ENCODE measurements at places on chromosomes 6 and 20.

GRCh38 chr6:118102401-118102800, 195.3 kb downstream of the SLC35F1 start:
- no peak for DNase-seq

- no peak for DNase-seq
Measured at GRCh38 chr20:8851446-8851845, 217.4 kb upstream of the PLCB4 start.

GRCh38 chr20:14525426-14525825, 188.0 kb upstream of the FLRT3 start:
- no peak for DNase-seq

DNA sequence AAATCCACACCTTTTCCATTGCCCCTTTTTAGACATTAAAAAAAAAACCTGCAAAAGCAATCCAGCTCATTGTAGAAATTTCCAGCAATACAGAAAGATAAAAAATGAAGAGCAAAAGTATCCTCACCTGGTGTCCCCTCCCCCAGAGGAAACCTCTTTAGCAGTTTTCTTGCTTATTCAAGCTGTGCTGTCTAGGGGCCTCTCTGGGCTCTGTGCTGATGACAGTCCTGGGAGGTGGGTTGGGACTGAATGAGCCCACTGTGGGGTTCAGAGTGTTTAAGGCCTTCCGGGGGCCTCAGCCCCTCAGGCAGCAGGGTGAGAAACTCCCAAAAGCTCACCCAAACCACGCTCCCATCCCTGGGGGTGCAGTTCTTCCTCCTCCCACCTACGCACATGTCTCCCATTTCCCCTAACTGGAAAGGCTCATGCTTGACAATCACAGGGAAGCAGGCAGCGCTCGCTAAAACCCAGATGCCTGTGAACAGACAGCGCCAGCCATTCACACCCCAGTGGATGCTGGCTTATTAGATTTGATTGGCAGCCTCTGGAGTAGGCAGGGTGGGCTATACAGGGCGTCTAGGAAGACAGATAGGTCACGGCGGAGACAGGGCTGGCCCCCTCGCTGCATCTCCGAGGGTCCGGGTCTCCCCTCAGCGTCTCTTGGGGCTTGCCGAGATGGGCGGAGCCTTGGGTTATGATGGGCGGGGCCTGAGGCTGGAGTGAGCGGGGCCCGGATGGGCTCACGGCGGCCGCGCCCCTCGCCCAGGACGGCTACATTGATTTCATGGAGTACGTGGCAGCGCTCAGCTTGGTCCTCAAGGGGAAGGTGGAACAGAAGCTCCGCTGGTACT, 4.6 kb downstream of the GUCA1A start:
- no peak for DNase-seq

DNA sequence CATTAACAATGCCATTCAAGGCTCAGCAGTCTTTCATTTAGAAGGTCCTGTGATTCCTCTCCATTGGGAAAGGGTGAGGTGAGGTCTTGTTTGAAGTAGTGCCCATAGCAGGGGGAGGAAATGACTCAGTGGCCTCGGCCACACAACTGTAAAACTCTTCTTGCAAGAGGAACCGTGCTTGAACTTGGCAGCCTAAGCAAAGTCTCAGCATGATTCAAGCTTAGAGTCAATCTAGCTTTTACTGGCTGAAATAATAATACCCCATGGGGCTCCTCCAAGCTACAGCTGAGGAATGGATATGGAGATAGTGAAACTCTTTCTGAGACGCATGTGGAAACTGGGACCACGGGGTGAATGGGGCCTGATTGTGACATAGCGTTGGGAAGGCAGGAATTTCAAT, 428.2 kb downstream of the BMP2 start:
- DNase-seq, result no peak

DNA sequence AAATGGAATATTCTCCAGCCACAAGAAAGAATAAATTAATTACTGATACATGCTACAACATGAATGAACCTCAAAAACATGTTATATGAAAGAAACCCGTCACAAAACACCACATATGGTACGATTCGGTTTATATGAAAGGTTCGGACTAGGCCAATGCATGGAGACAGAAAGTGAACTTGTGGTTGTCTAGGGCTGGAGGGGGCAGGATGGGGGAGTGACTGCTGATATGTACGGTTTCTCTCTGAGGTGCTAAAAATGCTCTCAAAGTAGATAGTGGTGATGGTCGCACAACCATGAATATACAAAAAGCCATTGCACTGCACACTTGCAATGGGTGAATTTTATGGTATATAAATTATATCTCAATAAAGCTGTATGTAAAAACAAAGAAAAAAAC, 18.3 kb downstream of the AGPAT4 start:
- DNase-seq, result no peak

GRCh38 chr6:12436224-12436623, 146.1 kb downstream of the EDN1 start:
- DNase-seq, result no peak

DNA sequence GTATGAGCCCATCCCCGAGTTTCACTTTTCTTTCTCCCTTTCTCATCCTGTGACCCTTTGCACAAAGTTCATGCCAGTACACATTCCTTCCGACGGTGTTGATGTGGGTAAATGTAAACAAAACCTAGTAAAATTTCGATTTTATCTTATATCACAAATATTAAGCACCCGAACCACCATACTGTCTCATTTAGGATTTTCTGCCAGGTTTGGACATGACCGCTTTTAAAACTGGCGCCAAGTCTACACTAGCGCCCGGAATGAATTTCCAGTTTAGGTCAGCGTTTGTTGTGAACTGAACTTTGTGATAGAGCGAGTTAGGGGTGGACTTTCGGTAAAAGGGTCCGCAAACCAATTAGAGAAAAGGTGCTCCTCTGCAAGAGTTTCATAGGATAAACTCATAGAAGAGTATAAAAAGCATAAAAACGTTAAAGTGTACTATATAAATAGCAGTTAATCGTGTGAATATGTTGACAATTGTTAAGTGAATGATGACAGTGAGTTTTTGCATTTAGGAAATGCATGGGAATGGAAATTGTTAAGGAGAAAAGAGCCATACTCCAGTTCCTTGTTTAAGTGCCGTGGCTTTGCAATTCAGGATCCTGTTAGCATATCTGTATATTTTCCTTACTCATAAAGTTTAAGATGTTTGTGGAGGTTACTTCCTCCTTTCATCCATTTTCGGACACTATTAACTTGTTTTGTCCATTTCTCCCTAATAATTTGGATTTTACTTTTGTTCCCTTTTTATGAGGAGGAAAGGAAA, 937 bp downstream of the AKAP7 start:
- no peak for DNase-seq

DNA sequence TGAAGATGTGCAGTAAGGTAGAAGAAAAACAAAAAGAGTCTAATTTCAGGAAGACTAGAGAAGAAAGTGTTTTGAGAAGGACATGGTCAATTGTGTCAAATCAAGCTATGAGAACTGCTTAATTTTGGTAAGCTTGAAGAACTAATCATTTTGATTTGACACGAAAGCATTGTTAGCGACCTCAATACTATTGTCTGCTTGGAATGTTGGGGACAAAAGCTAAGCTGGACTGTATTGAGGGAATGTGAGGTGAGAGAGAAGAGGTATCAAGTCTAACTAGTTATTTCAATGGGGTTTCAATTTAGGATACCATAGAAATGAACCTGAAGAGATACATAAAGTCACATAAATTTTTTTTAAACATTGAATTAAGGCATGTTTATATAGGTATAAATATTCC, 309.8 kb downstream of the GRIK2 start:
- DNase-seq, result no peak

- DNase-seq, result no peak
Measured at GRCh38 chr6:96015518-96016333, at the start of gene FUT9. Gene FUT9 (plus strand): TSS chr6:96015974. CDS start chr6:96203156, 187,182 bp downstream.

DNA sequence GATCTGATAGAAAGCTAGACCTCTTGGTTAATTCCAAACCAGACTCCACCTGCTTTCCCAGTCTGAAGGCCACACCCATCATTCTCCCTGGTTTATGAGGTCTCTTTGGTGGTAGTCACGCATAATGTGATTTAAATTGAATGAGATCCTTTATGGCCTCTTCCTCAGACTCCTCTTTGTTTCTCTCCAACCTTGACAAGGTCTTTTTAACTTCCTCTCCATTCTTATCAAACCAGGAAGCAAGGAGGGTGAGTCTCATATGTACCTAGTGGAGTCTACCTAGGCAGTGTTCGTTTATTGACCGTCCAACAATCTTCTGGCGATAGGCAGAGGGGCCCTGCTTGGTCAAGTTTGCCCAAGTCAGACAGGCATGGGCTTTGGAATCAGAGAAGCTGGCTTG, 184.2 kb upstream of the LAMP5 start:
- no peak for DNase-seq

DNA sequence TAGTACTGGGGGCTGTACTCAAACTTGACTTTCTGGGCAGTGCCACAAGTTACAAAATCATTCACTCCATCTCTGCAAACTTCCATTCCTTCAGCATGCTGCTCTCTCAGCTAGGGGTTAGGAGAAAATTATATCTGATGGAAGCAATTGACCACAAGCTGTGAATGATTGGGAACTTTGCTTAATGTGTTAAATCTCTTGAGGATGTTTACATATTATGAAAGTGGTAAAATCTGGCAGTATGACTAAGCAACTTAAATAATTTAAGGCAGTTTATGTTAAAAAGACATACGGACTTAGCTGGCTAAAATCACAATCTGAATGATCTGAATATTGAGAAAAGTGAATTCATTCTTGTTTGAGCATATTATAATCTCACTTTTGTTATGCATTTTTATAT, 415.0 kb downstream of the PHF3 start:
- DNase-seq, result no peak

DNA sequence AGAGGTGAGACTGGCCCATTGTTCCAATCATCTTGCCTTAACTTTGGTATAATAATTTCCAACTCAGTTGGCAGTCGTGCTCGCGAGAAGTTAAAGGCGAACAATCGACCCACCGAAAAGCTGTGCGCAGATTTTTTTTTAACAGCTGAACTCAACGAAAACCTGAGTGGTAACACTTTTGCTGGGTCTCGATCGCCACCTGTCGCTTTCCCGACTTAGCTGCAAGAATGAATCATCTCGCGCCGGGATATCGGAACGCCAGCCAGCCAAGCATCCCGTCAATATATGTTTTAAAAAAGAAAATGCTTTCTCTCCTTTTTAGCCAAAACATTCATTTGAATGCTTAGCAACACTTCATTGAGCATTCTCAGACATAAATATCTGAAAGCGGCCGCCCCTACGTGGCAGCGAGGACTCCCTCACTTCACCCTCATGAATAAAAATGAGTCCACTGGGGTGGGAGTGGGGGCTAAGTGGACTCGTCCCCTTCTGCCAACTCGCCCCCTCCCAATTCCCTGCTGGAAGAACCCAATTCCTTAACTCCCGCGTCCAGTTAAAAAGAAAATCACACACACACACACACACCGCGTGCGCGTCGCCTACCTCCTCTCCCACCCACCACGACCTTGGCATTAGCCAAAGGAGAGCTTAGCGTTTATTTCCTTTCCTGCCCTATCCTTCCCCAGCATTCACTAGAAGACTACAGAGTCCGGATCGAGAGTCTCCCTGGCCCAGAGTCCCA, 1.5 kb downstream of the COL12A1 start:
- DNase-seq, result peak; percentile 8

DNA sequence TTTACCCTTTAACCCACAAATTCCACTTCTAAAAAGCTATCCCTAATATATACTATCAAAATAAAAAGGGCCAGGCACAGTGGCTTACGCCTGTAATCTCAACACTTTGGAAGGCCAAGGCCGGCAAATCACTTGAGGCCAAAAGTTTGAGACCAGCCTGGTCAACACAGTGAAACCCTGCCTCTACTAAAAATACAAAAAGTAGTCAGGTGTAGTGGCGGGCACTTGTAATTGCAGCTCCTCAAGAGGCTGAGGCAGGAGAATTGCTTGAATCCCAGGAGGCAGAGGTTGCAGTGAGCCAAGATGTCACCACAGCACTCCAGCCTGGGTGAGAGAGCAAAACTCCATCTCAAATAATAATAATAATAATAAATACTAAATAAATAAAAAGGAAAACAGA, 82.5 kb downstream of the TRIM27 start:
- no peak for DNase-seq

DNA sequence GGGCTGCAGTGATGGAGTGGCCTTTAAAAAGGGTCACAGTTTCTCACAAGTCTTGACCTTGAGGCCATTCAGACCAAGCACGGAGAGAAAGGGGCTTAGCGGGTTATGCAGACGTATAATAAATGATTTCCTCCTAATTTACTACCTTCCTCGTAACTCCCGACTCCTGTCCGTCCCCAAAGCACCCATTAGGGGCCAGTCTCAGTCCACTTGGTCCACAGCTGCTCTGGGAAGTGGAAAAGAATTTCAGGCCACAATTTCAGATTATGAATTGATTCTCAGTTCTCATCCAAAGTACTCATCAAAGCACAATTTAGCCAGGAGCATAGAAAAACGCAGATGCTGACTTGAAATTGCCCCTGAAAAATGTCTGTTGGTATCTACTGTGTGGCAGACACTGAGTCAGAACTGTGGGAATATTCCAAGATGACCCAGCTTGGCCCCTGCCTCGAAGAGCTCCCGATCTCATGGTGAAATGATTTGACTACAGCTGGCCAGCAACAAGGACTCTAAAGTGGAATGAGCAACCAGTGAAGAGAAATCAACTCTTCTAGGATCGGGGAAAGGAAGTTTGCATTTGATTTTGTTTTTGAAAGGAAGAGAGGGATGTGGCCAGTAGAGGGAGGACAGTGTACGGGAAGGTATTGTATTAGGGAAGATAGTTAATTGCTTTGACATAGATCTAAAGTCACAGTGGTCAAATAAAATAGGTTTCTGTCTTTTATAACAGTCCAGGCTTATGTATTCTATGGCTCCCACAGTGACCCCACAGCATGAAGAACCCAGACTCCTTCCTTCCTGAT, 15.2 kb upstream of the STK35 start:
- no peak for DNase-seq

DNA sequence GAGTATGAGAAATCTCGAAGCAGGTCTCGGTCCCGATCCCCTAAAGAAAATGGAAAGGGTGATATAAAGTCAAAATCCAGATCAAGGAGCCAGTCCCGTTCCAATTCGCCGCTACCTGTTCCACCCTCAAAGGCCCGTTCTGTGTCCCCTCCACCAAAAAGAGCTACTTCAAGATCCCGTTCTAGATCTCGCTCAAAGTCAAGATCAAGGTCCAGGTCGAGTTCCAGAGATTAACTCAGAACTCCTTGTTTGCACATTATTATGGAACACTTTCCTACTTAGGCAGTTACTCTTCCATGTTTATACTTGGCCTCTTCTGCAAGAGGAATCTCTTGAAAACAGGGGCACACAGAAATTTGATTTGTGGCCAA, 3.1 kb downstream of the SRSF6 start:
- DNase-seq, result no peak

DNA sequence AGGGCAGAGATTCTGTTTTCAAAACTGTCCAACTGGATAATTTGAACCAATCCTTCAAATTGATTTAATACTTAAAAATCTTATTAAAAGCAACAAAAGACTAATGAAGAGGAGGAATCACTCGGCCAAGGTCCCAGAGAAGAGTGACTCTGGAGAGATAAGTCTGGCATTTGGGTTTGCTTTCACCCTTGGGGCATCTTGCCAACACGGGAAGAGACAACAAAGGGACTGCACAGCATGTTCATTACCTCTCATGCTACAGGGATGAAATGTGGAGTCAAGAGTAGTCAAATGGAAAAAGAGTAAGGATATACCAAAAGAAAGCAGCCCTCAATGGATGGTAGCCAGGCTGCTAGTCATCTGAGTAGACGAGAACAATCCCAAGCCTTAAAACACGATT, 68.2 kb downstream of the KHDRBS2 start:
- no peak for DNase-seq

GRCh38 chr6:40194447-40195170, 260.3 kb upstream of the MOCS1 start:
- DNase-seq, result no peak

- no peak for DNase-seq
Measured at GRCh38 chr6:116726947-116727346, 38.6 kb downstream of the FAM162B start.

GRCh38 chr6:90356012-90356421, 59.4 kb upstream of the BACH2 start:
- no peak for DNase-seq
